ENCODE measurements at places on chromosomes 6 and 20. TPM values are rescaled to one million over a fixed set of nuclear protein-coding genes. Genes with fewer than 3 reads are reported as not detected.

Gene LPA
- polyA plus RNA-seq, result not detected

Gene C6orf58
- polyA plus RNA-seq, result 0.18 TPM

Gene FRK
- 0.06 TPM for polyA plus RNA-seq

Gene TCP11
- 0.21 TPM for polyA plus RNA-seq

Gene ANKRD6
- polyA plus RNA-seq, result 2.1 TPM

DNA sequence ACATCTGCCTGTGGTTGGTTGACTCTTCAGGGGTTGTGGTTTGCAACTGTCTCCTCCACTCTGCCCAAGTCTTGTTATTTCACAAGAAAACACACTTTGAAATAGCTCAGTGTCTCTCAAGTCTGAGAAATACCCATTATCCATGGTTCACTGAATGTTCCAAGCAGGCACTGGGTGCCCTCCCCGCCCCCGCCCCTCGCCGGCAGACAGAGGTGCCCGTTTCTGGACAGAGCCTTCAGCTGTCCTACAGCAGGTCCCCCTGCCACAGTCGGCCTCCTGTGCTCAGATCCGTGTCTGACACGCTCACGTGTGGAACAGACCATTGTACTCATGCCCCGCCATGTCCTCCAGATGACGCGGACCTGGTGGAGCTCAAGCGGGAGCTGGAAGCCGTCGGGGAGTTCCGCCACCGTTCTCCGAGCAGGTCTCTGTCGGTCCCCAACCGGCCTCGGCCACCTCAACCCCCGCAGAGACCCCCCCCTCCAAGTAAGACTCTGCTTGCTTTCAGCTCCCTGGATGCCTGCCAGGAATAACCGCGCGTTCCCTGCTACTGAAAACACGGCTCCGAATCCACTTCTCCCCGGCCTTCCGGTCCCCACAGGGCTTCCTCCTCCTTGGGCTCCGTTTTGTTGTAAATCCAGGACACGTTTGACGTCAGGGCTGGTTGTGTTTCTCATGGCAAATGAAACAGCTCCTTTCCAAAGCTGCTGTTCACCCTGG lies 81.4 kb downstream of the SERAC1 start:
- H3K4me3 ChIP-seq, result no peak overlapping the region
- no peak for DNase-seq
- H3K36me3 ChIP-seq, result no peaks in the 10 kb centered on the region
- no peak overlapping the region for H3K27ac ChIP-seq
- H3K27me3 ChIP-seq, result no peaks in the 10 kb centered on the region

DNA sequence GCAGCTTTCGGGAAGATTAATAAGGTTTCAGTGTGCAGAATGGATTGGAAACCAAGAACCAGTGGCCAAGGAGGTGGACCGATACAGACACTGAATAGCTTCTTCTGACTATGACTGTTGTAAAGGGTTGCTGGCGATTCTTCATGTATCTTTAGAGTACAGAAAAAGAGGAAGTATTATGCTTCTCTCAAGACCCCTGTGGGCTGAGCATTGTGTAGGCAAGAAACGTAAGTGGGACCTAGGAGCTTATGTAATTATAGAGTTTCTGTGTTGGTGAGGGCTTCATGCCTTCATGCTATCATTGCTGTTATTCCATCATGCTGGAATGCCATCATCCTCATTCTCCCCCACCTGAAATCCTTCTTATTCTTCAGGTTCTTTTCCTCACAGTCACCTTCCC lies 105.4 kb upstream of the AKIRIN2 start:
- no peak overlapping the region for H3K4me3 ChIP-seq
- H3K36me3 ChIP-seq, result no peaks in the 10 kb centered on the region
- no peak overlapping the region for H3K27ac ChIP-seq
- H3K4me1 ChIP-seq, result no peaks in the 10 kb centered on the region
- no peaks in the 10 kb centered on the region for H3K27me3 ChIP-seq
- no peak for DNase-seq

- no peaks in the 10 kb centered on the region for H3K27me3 ChIP-seq
- no peak overlapping the region for H3K4me3 ChIP-seq
- no peak overlapping the region for H3K27ac ChIP-seq
- DNase-seq, result no peak
- no peaks in the 10 kb centered on the region for H3K4me1 ChIP-seq
Observed at GRCh38 chr6:15145821-15146220, 100.0 kb upstream of the JARID2 start.

- H3K27ac ChIP-seq, result no peak overlapping the region
- DNase-seq, result no peak
- peaks cover 6% of the 10 kb centered on the region for H3K4me1 ChIP-seq
- no peaks in the 10 kb centered on the region for H3K27me3 ChIP-seq
- no peaks in the 10 kb centered on the region for H3K36me3 ChIP-seq
- no peak overlapping the region for H3K4me3 ChIP-seq
Observed at GRCh38 chr6:3794092-3794491, 42.6 kb upstream of the PXDC1 start.

- no peak overlapping the region for H3K27ac ChIP-seq
- H3K4me3 ChIP-seq, result no peak overlapping the region
- DNase-seq, result no peak
- H3K27me3 ChIP-seq, result no peaks in the 10 kb centered on the region
- no peaks in the 10 kb centered on the region for H3K36me3 ChIP-seq
Observed at GRCh38 chr6:125138083-125138482, 15.5 kb upstream of the TPD52L1 start.

DNA sequence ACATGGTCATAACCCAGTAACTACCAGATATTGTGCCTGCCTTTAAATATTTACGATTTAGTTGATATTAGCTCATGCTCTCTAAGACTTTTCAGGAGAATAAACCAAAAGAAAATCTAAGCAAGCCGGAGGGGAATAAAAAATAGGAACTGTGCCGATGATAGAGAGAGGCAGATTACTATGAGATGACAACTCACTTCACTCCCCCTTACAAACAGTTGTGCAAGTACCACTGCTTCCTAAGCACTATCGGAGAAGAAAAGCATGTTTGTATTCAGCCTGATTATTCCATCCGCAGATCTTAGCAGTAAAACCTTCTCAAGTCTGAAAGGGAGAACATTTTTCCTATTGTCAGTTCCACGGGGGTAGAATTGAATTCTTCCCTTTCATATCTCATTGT lies 294.4 kb downstream of the KCNQ5 start:
- no peak overlapping the region for H3K27ac ChIP-seq
- no peak overlapping the region for H3K4me3 ChIP-seq
- H3K4me1 ChIP-seq, result no peaks in the 10 kb centered on the region
- no peaks in the 10 kb centered on the region for H3K36me3 ChIP-seq
- DNase-seq, result no peak

- no peaks in the 10 kb centered on the region for H3K27me3 ChIP-seq
- H3K4me3 ChIP-seq, result no peak overlapping the region
- DNase-seq, result no peak
- no peaks in the 10 kb centered on the region for H3K36me3 ChIP-seq
- H3K4me1 ChIP-seq, result no peaks in the 10 kb centered on the region
Observed at GRCh38 chr6:14738933-14739332, 506.9 kb upstream of the JARID2 start.

DNA sequence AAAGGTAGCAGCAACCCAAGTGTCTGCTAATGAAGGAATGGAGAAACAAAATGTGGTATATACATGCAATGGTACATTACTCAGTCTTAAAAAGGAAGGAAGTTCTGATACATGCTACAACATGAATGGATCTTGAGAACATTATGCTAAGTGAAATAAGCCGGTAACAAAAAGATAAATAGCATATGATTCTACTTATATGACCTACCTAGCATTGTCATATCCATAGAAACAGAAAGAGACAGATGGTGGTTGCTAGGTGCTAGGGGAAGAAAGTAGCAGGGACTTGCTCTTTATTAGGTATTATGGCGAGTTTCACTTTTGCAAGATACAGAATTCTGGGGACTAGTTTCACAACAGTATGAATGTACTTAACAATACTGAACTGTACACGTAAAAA lies 46.6 kb downstream of the UBR2 start:
- no peaks in the 10 kb centered on the region for H3K27me3 ChIP-seq
- H3K27ac ChIP-seq, result no peak overlapping the region
- H3K36me3 ChIP-seq, result no peaks in the 10 kb centered on the region
- no peak overlapping the region for H3K4me3 ChIP-seq
- H3K4me1 ChIP-seq, result no peaks in the 10 kb centered on the region
- DNase-seq, result no peak

- H3K36me3 ChIP-seq, result no peaks in the 10 kb centered on the region
- no peaks in the 10 kb centered on the region for H3K27me3 ChIP-seq
- H3K4me3 ChIP-seq, result no peak overlapping the region
Observed at GRCh38 chr6:42162384-42162783, 10.8 kb upstream of the GUCA1A start.

DNA sequence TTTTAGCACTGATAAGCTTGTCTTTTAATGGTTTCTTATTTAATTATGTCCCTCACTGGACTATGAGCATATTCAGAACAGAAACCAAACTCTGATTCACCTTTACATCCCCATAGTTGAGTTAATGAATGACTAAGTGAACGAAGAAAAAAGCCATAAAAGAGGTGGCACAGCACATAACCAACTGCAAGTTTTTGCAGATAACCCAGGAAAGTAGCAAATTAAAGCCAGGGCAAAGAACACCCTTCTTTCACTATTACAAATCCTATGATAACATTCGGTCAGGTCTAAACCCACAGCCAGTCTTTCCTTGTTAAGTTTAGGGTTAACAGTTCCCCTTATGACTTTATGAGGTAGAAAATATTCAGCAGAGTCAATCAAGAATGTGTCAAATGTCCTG lies 102.7 kb downstream of the RIN2 start:
- H3K4me3 ChIP-seq, result no peak overlapping the region
- no peaks in the 10 kb centered on the region for H3K36me3 ChIP-seq
- H3K4me1 ChIP-seq, result no peaks in the 10 kb centered on the region
- H3K27me3 ChIP-seq, result no peaks in the 10 kb centered on the region
- H3K27ac ChIP-seq, result no peak overlapping the region

GRCh38 chr20:44990425-44990824 lies 24.1 kb downstream of the STK4 start:
- H3K4me1 ChIP-seq, result 0 out of 2 replicates have a peak, but pooled peaks cover 7% of the 10 kb centered on the region
- no peaks in the 10 kb centered on the region for H3K27me3 ChIP-seq
- no peak overlapping the region for H3K27ac ChIP-seq
- no peaks in the 10 kb centered on the region for H3K36me3 ChIP-seq
- no peak for DNase-seq

DNA sequence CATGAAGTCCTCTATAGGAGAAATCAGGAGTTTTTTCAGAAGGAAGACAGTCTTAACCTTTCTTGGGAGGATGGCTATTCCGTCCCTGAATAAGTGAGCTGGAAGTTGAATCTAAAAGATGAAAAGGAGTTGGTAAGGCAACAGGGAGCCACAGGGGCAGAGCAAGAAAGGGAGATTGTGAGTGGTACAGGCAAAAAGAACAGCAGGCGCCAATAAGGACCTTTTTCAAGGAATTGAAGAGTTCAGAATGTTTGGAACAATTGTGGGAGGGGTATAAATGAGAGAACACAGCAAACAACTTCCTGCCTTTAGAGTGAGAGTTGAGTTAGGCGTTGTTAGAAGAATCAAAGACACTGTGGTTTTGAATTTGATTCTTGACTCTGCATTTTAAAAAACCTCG lies 1003.7 kb downstream of the EPHA7 start:
- peak; percentile 14 for DNase-seq
- no peaks in the 10 kb centered on the region for H3K36me3 ChIP-seq
- no peaks in the 10 kb centered on the region for H3K27me3 ChIP-seq
- H3K27ac ChIP-seq, result no peak overlapping the region

- no peaks in the 10 kb centered on the region for H3K4me1 ChIP-seq
- H3K27me3 ChIP-seq, result peaks cover 19% of the 10 kb centered on the region
- no peak for DNase-seq
- H3K36me3 ChIP-seq, result no peaks in the 10 kb centered on the region
Observed at GRCh38 chr20:46111028-46111835, 6.9 kb upstream of the CD40 start.

All from GM23338 (cell line).